Mucosa of descending colon (tissue), 3 donors: ENCODE measurements at places on chromosomes 12 and 14.

DNA sequence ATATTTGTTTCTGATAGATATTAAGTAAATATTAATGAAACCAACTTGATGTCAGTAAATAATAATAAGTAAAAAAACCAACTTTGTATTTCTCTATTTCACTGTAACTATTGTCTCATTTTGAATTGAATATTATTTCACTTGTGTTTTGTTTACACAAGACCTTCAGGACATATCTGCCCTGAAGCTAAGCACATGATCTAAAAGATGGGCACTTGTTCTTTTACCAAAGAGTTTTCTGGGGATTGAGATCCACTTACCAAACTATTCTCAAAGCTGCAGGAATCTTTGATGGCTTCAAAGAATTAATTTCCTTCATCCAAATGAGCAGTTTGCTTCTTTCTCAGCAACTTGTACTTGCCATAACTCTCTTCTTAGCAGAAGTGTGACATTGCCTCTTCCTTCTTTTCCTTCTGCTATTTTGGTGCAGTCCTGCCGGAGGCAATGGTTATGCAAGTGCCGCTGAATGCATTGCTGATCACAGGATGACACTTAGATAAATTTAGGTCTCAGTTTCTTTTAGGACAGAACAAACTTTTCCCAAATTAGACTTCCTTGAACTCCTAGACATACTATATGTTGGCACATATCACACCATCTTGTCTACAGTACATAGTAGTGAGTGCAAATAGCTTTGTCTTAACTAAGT is 9.2 kb downstream of the FAR2 start:
- DNase-seq: no peak

GRCh38 chr12:112105891-112106290 is 2.7 kb downstream of the NAA25 start:
- no peak for DNase-seq

- DNase-seq: no peak
These were observed 109.5 kb upstream of the NAP1L1 start for GRCh38 chr12:76193961-76194360.

- no peak for DNase-seq
These were observed 51.4 kb downstream of the PLEKHG7 start for GRCh38 chr12:92753976-92754885.

DNA sequence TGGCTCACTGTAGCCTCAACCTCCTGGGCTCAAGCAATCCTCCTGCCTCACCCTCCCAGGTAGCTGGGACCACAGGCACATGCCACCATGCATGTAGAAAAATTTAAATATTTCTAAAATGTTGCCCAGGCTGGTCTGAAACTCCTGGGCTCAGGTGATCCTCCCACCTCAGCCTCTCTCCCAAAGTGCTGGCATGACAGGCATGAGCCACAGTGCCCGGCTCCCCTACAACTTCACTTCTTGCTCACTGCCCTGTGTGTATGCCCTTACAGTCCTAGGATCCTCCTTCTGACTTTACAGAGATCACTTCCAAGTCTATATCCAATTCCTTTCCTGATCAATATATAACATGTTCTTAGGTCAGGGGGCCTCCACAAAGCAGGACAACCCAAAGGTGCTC is 23.8 kb upstream of the CREBL2 start:
- no peak for DNase-seq

DNA sequence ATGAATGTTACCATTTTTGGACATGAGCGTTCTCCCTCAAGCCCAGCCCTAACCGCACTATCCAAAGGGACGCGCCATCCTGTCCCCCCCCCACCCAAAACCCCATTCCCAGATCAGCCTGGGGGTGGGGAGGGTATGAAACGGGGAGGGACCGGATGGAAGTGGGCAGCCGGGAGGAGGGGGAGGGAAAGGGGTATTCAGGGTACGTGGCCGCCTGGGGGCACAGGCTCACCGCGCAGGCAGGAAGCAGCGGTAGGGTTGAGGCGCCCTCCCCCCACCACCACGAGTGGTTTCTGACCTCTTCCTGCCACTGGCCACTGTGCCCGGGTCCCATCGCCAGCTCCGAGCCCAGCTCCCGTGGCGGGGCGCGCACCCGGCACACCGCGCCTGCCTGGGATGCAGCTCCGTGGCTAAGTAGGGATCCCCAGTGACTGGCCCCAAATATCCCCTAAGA is 1.4 kb downstream of the ACTN1 start:
- peak; percentile 79 for DNase-seq

DNA sequence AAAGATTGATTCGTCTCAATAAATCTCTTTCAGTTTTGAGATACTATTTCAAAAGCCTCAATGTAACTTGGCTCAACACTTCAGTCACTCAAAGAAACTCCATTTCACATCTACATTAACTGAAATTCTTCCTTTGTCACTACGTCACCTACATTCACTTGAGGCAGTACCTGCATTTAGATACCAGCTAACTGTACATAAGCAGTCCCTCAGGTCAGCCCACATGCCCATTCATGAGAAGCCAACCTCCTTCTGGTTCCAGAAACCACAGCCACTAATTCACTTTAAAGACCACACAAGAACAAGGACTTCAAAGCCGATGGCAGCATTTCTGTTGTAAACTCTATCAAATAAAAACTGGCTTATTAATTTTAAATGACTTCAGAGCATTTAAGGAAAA is 43.0 kb downstream of the SETD3 start:
- DNase-seq: no peak

GRCh38 chr12:56013482-56013881 is 7.4 kb upstream of the IKZF4 start:
- no peak for DNase-seq

- peak; percentile 37 for DNase-seq
These were observed 152.4 kb upstream of the FKBP4 start for GRCh38 chr12:2642176-2642892.

DNA sequence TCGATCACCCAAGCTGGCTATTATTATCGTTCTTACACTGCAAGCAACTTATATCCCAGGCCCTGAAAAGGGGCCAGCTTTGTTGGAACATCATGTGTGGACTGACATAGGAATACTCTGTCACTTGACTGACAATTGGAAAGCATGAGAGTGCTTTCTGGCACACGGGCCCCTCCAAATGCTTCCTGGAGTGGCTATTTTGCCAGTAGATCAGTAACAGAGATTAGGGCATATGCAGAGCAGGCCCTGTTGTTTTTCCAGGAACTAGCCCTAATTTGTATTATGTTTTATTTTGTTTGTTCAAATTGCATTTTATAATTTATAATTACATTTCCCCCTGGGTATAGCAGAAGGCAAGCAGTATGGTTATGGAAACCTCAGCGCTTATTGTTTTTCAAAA is 170.1 kb upstream of the FRMD6 start:
- no peak for DNase-seq
